ENCODE measurements at places on chromosomes 2 and 18.

GRCh38 chr2:42906557-42907411, 114.4 kb upstream of the HAAO start:
- no peak for DNase-seq

- DNase-seq, result no peak
Observed at GRCh38 chr2:213065583-213066442, 85.6 kb downstream of the IKZF2 start.

GRCh38 chr2:163157891-163158496, 319.4 kb upstream of the KCNH7 start:
- no peak for DNase-seq

GRCh38 chr2:48312126-48312525, 217.8 kb upstream of the STON1 start:
- no peak for DNase-seq

DNA sequence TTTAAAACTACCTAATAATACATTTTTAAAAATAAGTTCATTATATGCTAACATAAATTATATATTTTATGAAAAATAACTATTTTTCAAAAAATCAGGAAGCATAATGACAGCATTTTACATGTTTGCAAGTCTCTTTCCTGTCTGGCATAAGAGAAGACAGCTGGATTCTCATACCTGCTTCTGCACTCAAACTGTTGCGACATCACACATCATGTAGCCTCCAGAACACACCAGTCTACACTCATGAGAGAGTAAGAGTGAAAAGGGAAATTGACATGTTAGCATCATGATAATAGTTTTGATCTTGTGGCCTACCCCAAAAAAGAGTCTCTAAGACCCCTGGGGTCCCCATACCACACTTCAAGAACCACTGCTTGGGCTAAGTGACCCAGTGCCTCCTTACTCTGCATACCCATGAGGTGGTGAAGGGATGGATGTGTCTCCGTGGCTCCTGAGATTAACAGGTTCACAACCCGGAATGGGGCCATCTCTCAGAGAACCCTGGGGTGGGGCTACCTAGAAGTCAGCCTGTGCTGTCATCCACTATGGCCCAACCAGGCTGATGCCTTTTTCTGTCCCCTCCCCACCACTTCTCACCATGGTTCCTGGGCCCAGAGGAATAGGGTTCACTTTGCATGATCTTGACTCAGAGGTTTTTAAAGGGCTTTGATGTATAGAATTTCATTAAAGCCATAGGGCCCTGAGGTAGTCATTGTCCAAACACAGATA, 102.6 kb upstream of the DAPL1 start:
- DNase-seq, result no peak

GRCh38 chr18:31255953-31256352, 62.0 kb upstream of the DSG1 start:
- no peak for DNase-seq

GRCh38 chr2:8889978-8890377, 52.6 kb upstream of the KIDINS220 start:
- DNase-seq, result no peak

DNA sequence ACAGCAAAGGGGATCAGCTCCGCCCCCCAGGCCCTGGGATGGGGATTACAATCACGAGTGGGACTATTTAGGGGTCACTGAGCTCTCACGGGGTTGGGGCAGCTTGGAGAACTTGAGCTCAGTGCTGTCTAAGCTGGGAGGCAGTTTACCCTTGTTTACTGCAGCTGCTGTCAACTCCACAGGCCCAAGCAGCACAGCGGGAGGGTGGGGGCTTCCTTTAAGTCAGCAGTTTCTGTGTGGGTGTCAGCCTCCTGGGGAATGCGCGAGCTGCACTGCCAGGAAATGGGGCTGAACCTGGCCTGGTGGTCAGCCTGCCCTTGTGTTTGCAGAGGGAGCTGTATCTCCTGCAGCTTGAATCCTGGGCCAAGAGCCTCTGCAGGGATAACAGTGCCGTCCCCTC, 29.8 kb downstream of the TOGARAM2 start:
- no peak for DNase-seq

GRCh38 chr2:188571543-188572303, 280.0 kb downstream of the GULP1 start:
- DNase-seq, result no peak

- no peak for DNase-seq
Observed at GRCh38 chr2:233922471-233922870, 5.3 kb downstream of the TRPM8 start.

DNA sequence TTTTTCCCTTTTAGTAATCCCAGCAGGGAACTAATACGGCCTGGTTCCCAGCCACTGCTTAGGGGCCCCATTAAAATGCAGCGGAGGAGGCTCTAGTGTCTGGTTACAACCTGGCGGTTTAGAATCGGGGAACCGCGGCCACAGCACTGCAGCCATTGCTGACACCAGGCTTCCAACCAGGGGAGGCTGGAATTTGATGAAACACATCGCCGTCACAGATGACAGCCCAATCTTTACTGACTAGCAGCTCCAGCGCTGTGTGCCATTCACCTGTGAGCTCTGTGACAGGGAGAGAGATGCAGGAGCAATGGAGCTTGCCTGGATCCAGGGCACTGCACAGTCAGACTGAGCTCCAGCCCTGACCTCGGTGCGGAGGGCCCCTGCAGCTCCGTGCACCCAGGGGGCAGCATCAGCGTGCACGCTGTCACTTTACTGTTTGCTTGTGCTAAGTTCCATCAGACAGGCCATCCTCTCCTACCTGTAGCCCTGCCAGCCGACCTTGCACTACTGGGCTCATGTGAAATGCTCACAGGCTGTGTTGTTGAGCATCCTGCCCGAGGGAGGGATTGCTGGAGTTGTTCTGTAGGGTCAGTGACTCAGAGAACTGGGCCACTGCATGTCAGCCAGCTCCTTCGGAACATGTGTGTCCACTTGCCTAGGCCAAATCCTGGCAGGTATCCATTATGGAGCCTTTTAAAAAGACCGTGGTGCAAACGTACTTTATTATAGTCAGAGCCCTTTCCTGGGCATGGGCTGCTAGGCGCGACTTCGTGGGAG, 203.5 kb downstream of the SEPTIN10 start:
- DNase-seq, result no peak

DNA sequence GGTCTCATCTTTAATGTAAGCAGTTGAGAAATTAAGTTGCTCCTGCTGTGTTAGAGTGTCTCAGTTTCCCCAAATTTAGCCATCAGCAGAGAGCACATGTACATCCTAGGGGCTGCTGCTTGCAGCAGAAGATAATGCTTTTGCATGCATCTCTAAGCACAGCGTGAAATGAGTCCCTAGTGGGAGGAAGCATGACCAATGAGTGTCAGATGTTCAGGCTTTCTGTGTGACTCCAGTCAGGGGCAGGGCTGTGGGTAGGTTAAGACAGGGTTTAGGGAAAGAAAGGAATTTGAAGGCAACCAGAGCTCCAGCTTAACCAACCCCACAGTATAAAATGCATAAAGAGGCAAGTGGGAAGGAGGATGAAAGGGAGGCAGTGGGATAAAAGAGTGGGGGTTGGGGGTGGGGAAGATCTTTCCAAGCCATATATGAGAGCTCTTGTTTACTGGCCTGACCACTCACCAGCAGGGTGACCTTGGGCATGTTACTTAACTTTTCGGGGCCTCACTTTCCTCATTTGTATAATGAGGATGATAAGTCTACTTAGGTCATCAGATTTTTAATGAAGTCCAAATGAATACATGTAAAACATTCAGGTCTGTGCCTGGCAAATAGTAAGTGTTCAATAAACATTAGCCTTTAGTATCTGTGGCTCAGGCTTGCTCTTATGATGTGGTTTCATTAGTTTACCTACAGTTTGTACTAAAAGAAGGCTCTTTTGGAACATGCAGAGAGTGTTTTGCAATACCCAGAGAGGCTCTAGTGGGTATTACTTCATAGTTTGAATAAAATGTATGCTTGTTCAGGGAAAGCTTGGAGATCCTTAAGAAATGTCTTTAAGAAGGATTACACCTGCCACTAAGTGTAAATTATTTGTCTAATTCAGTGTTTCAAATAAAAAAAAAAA, 42.7 kb upstream of the PELI1 start:
- no peak for DNase-seq

- no peak for DNase-seq
Observed at GRCh38 chr2:20942646-20943125, 101.2 kb downstream of the APOB start.

DNA sequence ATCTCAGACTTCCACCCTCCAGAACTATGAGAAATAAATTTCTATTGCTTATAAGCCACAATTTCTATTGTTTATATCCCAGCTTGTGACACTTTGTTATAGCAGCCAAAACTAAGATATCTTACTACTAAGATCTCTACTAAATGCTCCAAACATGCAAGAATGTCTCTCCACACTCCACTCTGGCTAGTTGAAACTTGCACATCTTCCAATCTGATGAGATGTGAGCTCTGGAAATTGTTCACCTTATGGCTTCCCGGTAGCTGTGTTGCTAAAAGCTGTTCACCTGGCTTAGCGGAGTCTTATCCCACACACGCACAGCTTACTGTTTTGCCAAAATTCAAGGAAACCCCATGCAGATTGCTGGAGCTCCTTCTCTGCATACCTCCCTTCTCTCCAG, 43.9 kb downstream of the PKDCC start:
- no peak for DNase-seq

DNA sequence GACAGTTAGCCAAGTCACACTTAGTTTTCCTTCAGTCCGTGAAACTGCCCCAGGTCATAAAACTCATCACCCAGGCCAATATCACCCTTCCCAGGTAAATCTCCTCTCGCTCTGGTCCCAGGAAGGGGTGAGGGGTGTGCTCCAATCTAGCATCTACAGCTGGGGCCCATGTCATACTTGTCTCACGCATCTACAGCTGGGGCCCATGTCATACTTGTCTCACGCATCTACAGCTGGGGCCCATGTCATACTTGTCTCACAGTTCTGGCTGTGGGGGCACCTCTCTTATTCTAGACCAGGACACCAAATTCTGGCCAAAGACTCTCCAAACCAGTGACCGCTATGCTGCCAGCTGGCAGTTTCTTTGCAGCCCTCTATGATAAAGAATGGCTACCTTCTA, 123.3 kb upstream of the DLGAP1 start:
- DNase-seq, result no peak

- peak; percentile 20 for DNase-seq
Observed at GRCh38 chr2:232438951-232439757, 16.8 kb upstream of the ALPI start.

DNA sequence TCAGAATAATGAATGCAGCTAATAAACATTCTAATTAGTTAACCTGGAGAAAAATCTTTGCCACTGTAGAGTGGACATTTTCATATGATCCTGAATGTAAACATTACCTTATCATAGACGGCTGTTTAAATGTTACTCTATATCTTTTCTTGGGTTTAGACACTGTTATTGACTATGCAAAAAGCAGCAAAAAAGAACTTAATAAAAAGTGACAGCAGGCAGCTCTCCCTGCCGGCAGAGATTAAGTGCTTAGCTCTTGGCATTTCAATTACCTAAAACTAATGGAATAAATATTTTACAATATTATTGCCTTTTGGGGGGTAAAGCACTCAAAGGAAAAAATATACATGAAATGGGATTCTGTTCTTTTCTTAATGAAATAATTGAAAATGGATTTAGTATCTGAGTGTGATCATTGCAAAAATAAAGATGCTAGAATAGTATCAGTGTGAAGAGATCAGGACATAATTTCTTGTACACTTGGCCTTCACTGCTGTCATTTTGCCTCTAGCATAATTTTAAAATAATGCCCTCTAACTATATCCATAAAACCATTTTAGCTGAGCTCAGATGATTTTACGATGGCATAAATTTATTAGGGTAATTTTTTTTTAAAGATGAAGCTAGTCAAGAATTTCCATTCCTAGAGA, 203.4 kb upstream of the DPP10 start:
- no peak for DNase-seq

- DNase-seq, result no peak
Observed at GRCh38 chr2:127455566-127456493, 37.6 kb downstream of the PROC start.

DNA sequence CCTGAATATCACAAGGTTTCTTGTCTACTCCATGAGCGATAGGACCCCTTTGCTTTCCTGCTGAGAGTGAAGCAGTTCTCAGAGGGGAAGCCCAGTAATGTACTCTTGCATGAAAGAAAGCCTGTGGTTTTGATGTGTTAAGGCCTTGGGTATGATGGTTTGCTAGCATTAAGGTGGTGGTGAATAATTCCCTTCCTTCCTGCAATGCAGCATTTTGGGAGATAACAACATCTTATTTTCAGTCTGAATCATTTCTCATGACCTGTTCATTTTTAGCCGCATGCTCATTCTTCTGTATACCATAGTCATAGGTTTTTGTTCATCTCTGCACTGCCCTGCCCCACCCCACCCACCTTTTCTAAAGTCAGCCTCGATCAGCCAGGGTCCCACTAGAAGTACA, 66.2 kb downstream of the HNMT start:
- DNase-seq, result no peak

DNA sequence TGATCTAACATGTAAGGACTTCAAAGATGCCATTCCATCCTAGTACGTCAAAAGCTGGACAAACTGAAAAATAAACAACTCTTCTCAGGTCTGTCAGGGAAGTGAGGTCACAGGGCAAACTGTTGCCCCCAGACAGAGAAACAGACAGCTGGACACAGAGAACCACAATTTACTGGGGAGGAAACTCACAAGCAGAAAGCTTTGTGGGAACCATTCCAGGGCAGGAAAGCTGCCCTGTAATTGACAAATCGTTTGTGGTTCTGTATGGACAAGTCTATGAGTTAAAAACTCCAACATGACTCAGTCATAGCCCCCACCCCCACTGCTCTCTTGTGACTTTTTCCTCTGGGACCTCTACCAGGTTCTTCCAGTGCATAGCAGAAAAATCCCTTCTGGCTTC, 28.4 kb downstream of the MCEE start:
- DNase-seq, result no peak

- peak; percentile 24 for DNase-seq
Observed at GRCh38 chr2:219252570-219252899, 508 bp upstream of the TUBA4B start.

DNA sequence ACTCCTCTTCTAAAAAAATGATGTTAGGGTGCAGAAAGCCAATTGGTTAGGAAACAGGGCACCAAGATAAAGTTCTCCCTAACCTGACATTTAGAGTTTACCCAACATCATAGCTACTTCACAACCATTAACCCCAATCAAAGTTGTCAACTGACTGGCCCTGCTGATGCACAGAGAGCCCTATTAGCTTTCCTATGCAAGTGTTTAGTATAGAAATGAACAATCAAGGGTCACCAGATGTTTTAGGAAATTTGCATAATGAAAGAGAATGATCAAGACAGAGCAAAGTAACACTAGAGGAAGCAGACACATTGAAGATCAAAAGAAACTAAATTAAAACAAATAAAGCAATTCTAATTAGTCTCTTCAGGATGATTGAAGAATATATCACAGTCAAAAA, 64.2 kb upstream of the DCC start:
- DNase-seq, result no peak

DNA sequence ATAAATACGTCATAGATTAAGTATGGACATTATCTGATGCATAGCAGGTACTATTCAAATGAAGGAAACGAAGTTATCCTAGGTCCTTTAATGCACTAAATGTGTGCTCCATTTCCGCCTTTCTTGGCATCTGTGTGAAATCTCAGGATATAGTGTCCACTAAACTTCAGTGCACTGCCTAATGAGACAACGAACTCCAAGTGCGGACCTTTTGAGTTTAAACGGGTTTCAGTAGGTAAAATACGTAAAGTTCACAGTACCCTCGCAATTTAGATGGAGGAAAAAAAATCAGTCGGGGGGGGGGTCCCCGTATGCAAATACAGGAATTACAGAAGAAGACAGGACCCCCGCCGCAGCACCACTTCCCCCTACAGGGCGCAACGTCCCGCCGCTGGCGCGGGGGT, 729 bp upstream of the REL start:
- no peak for DNase-seq
